ENCODE measurements at places on chromosomes 12 and 14.

- DNase-seq: no peak
Observed at GRCh38 chr12:131701705-131702572, 9.0 kb upstream of the SFSWAP start.

DNA sequence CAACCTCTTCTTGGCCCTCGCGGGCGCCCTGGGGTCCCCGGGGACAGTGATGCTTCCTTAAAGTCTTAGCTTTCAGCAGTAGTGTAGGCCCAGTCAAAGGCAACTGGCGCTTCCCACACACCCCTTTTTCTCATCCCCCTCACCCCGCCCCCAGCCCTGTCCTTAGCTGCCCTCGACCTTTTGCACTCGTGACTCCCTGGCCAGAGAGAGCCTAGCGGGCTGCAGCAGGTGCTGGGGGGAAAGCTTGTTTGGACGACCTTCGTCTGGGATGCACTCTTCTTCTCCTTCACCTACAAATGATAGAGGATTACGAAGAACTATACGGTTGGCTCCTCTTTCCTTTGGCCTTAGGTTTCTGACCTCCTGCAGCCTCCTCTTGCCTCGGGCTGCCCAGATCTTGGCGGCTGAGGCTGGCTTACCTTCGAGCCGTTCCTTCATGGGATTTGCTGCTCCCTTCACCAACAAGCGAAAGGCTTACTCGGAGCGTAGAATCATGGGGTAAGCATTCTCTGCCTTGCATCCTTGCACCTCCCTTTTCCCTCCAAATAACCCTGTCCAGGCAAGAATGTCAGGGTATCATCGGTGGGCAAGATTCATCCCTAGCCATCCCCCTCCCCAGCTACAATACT is 815 bp downstream of the COQ10A start:
- DNase-seq: no peak

DNA sequence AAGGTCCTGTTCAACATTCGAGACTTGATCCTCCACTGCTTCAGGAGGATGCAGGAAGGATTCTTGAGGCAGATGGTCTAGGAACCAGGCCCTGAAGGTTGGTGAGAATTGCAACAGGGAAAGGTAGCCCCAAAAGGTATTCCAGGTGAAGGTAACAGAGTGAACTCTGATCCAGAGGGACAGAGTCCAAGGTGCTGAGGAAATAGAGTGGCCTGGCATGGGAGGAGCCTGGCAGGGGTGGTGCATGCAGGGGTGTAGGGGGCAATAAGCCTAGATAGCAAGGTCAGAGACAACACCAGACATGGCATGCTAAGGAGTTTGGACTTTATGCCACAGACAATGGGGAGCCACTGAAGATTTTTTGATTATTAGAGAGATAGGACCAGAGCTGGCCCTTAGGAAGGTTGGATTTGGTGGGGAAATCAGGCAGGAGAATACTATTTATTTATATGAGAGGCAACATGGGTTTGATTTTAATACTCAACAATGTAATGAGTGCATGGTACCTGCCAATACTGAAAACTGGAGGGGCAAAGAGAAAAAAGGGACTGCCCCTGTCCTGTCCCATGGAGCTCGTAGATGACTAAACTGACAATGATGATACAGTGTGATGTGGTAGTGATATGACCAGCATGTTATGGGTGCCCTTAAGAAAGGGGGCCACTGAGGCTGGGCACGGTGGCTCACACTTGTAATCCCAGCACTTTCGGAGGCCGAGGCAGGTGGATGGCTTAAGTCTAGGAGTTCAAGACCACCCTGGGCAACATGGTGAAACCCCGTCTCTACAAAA is 50.5 kb upstream of the TMED10 start:
- no peak for DNase-seq

GRCh38 chr12:45232756-45233372 is 17.0 kb downstream of the ANO6 start:
- DNase-seq: no peak

DNA sequence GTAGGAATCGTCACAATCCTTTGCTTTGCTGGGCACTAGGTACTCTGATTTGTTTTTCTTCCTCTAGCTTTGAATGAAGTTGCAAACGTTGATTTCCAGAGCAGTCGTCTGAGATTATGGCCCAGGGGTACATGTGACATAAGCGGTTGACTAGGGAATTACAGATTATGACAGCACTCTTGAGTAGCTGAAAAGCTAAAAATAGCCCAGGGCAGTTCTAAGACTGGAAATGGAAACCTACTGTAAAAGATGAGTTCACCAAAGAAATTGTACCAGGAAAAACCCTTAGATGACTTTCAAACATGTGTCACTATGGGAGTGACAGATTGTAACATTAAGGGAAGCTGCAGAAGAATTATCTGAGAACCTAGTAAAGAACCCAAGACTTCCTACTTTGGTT is 108.5 kb downstream of the ANO6 start:
- no peak for DNase-seq

DNA sequence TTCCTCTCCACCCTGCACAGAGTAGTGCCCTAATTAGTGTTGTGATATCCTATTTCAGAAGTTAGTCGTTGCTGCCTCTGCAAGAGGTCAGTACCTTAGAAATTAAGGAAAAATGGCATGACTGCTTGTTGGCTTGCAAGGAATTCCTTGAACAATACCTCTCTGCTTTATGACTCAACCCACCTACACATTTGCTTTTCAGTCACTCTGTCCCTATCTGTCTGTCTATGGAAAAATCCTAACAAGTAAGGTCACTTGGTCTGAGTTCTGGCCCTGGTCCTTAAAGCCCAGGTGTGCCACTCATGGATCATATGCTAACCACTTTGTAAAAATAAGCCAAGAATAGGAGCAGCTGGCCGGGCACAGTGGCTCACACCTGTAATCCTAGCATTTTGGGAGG is 116.4 kb upstream of the ATF1 start:
- DNase-seq: no peak

GRCh38 chr14:100084591-100084990 is 19.4 kb downstream of the EVL start:
- no peak for DNase-seq

DNA sequence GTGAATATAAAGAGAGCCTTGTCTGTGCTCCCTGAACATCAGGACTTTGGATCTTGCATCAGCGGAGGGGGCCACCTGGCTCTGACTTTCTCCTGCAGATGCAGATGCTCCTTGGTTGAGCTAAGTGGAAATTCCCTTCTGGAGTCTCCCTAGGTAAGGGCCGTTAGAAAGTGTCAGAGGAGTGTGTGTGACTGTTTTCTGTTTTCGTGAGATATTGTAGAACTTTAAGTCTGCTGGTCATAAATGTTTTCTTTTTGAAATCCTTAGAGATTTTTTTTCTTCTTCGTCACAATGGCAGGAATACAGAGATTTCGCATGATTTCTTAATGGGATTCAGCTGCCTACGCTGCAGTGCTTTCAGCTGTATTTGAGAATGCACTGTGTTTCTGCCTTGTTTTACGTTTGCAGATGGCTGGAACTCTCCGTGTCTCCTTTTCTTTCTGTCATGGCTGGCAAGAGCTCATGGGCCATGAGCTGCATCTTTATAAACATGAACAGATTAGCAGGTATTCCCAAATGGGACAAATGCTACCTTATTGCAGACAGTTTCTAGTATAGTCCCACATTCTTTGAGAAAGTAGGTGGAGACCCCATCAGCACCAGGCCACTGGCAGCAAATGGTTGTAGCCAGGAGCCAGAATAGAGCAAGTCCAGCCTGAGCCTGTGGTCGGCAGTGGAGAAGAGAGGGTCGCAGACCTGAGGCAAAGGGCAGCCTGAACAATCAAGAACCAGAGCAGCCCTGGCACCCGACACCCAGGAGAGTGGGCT is 76.2 kb upstream of the FRMD6 start:
- no peak for DNase-seq

DNA sequence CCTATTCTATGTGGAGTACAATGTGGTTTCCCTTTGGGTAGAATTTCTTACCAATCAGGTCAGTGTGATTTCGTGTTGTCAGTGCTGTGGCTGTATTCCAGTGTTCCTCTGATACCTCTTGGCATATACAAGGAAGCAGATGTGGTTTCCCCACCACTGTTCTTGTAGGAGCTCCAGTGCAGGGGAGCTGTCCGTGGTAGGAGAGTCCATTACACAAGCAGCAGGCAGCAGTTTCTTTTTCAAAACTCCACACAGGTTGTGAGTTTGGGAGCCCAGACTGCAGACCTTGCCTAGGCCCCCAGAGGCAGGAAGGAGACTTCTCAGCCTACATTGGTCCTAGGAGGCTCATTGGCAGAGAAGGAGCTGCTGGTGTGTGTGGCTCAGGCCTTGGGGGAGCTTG is 452.8 kb downstream of the AACS start:
- no peak for DNase-seq

GRCh38 chr12:96880220-96880619 is 26.8 kb upstream of the NEDD1 start:
- DNase-seq: no peak

GRCh38 chr14:28769276-28769880 is 2.8 kb downstream of the FOXG1 start:
- DNase-seq: no peak

DNA sequence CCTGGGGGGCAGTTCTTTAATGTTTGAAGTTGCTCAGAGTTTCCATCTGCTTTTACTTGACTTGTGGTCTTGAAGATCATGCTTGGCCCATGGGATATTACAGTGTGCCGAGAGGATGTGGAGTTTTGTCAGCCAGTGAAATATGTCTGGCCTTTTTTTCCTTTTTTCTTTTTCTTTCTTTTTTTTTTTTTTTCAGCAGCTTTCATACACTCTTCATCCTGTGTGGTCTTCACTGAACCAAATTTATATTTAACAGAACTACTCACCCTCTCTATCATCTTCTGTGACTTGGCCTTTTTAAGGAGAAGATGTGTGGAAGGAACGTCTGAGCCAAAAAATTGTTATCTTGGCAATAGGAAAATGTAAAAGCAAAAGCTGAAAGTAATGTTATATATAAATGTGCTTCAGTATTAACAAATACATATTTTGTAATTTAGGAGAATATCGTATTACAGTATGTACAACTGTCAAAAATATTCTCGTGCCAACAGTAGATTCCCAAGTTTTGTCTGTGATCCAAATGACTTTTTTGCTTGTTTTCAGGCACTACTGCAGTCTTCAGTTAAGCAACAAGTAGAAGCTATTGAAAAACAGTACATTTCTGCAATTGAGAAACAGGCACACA is 200.6 kb downstream of the CCDC91 start:
- DNase-seq: no peak

All from GDM1 (cell line).